ENCODE measurements at places on chromosomes 7 and 10. TPM values are rescaled to one million over a fixed set of nuclear protein-coding genes. Genes with fewer than 3 reads are reported as not detected.

The PRLHR gene
- polyA plus RNA-seq, result 0.16 TPM

The AVPI1 gene
- 21.2 TPM for polyA plus RNA-seq

The FAM20C gene
- polyA plus RNA-seq, result 86.5 TPM

The HOXA6 gene
- polyA plus RNA-seq, result 4.4 TPM

The CDK1 gene
- polyA plus RNA-seq, result 1.9 TPM

The SUGCT gene
- 3.3 TPM for polyA plus RNA-seq

The CFAP70 gene
- 0.56 TPM for polyA plus RNA-seq

The KIF5B gene
- 92.6 TPM for polyA plus RNA-seq

The ENKUR gene
- polyA plus RNA-seq, result 0.03 TPM

The MYH16 gene
- polyA plus RNA-seq, result not detected

The WASHC2C gene
- 27.1 TPM for polyA plus RNA-seq

The ADAMTS14 gene
- polyA plus RNA-seq, result 0.46 TPM

The FFAR4 gene
- polyA plus RNA-seq, result 0.25 TPM

The FEZF1 gene
- not detected for polyA plus RNA-seq

The TMEM273 gene
- 27.3 TPM for polyA plus RNA-seq

The ACTA2 gene
- polyA plus RNA-seq, result 6,755 TPM

The PLPP4 gene
- polyA plus RNA-seq, result 0.52 TPM

The DPYSL4 gene
- 1.5 TPM for polyA plus RNA-seq

The MCM10 gene
- 0.14 TPM for polyA plus RNA-seq

The IFIT2 gene
- 3.7 TPM for polyA plus RNA-seq

The TMEM229A gene
- polyA plus RNA-seq, result 0.73 TPM

The COBL gene
- 1.6 TPM for polyA plus RNA-seq

The TSC22D4 gene
- polyA plus RNA-seq, result 49.6 TPM

The C7orf33 gene
- not detected for polyA plus RNA-seq

The IFIT1B gene
- not detected for polyA plus RNA-seq

The HKDC1 gene
- 0.28 TPM for polyA plus RNA-seq

The GNG11 gene
- 31.9 TPM for polyA plus RNA-seq

The PHYHIPL gene
- 0.54 TPM for polyA plus RNA-seq

The KNDC1 gene
- polyA plus RNA-seq, result 0.47 TPM

The MKI67 gene
- polyA plus RNA-seq, result 0.42 TPM

The GDF2 gene
- not detected for polyA plus RNA-seq

The LHPP gene
- polyA plus RNA-seq, result 15.8 TPM

The GIMAP6 gene
- 30.3 TPM for polyA plus RNA-seq

The HERC4 gene
- 20.6 TPM for polyA plus RNA-seq

The AKR1C8 gene
- polyA plus RNA-seq, result not detected

The SLC13A1 gene
- not detected for polyA plus RNA-seq

The UNC5B gene
- 10.1 TPM for polyA plus RNA-seq

The DCLRE1A gene
- polyA plus RNA-seq, result 3.8 TPM

The NXPH1 gene
- polyA plus RNA-seq, result 0.14 TPM

The RELN gene
- polyA plus RNA-seq, result 3.8 TPM

The CELF2 gene
- 40.1 TPM for polyA plus RNA-seq

The AKR1B15 gene
- polyA plus RNA-seq, result 0.86 TPM

The ADAM12 gene
- polyA plus RNA-seq, result 2.1 TPM

The TMEM225B gene
- polyA plus RNA-seq, result 1.1 TPM

The OPN1SW gene
- not detected for polyA plus RNA-seq

The CHAT gene
- 0.14 TPM for polyA plus RNA-seq

The ZNF775 gene
- 11.6 TPM for polyA plus RNA-seq
